ENCODE measurements at places on chromosomes 4 and X. TPM values are rescaled to one million over a fixed set of nuclear protein-coding genes. Genes with fewer than 3 reads are reported as not detected.
A peak's percentile ranks its signal among the peaks of the same experiment; 100 is the strongest.

The MAGEA4 gene
- total RNA-seq = not detected

The CT45A7 gene
- not detected for total RNA-seq

The IBSP gene
- total RNA-seq = not detected

The LRCH2 gene
- 0.44 TPM for total RNA-seq

The CXorf49 gene
- total RNA-seq = not detected

The LAMP2 gene
- total RNA-seq = 67.0 TPM

DNA sequence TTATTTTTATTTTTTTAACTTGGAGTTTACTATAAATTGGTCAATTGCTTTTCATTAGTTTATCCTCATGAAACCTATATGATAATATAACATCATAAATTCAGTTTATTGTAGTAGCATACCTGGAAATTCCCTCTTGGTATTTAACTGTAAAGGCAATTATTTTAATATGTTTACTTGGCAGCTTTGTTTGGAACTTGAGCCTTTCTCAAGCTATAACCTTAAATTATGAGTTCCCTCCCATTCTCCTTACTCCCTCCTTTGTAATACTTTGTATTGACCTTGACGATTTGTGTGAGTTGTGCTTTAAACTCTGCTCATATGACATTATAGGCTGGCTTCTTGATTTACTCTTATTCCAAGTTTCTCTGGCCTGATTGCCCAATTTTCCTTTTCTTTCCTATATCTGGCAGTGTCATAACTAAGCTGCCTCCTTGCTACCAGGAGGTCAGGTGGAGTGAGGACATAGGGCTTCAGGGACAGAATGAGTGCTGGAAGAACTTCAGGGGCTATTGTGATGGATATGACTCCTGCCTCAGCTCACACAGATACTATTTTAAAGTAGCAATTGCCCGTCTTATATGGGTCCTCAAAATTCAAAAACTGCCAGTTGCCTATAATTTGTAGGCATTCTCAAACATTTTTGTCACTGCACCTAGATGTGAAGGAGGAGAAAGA is 77.7 kb downstream of the RAP1GDS1 start:
- H3K27me3 ChIP-seq = no peaks in the 10 kb centered on the region
- H3K4me1 ChIP-seq = peaks cover 8% of the 10 kb centered on the region
- no peak for DNase-seq
- H3K4me3 ChIP-seq = no peak overlapping the region
- peaks cover 6% of the 10 kb centered on the region for H3K36me3 ChIP-seq

DNA sequence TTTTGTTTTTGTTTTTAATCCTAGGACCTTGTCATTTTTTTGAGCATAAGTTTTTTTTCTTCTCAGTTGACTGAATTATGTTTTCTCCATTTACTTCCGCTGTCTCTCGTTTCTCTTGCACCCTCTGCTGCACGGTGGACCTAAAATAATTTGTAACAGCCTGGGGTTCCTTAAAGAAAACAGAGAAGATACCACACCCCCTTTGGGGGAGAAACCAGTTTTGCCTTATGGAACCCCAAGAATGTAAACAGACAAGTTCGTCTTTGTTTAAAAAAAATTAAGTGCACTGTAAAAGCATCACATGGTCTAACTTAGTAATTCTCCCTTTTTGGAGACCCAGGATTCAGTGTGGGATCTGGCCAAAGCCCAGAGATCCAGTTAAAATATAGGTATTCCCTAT is 32.8 kb upstream of the MAGEA4 start:
- DNase-seq = no peak
- no peak overlapping the region for H3K27ac ChIP-seq
- H3K36me3 ChIP-seq = no peaks in the 10 kb centered on the region
- H3K4me1 ChIP-seq = no peaks in the 10 kb centered on the region
- H3K27me3 ChIP-seq = no peaks in the 10 kb centered on the region

DNA sequence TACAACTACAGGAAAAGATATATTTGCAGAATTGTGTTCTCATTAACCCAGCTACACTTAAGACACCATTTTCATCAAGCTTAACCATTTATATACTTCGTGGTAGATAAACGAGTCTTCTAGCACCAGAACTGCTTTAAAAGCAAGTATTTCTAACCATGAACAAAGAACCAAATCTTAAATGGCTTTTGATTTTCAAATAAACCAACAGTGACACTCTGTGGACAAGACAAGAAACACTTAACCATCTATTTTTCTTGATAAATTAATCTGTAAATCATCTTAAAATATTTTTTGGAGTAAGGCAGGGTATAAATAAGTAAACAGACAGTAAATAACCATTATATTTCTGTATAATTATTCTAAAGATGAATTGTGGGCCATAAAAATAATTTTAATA is 10.2 kb downstream of the BEND2 start:
- H3K27me3 ChIP-seq = no peaks in the 10 kb centered on the region
- H3K4me3 ChIP-seq = no peak overlapping the region
- H3K4me1 ChIP-seq = no peaks in the 10 kb centered on the region
- DNase-seq = no peak

- H3K27ac ChIP-seq = no peak overlapping the region
- H3K27me3 ChIP-seq = peaks cover 9% of the 10 kb centered on the region
- no peaks in the 10 kb centered on the region for H3K4me1 ChIP-seq
- H3K36me3 ChIP-seq = no peaks in the 10 kb centered on the region
These were observed 1418.4 kb downstream of the PCDH18 start for GRCh38 chr4:136113921-136114320.

GRCh38 chrX:118872102-118872566 is 48.5 kb downstream of the ZCCHC12 start:
- H3K27ac ChIP-seq = no peak overlapping the region
- peaks cover 2% of the 10 kb centered on the region for H3K27me3 ChIP-seq
- H3K4me3 ChIP-seq = no peak overlapping the region
- H3K4me1 ChIP-seq = no peaks in the 10 kb centered on the region
- no peaks in the 10 kb centered on the region for H3K36me3 ChIP-seq
- peak; percentile 11 for DNase-seq

GRCh38 chr4:182065255-182065654 is 177.9 kb upstream of the TENM3 start:
- H3K27me3 ChIP-seq = no peaks in the 10 kb centered on the region
- H3K36me3 ChIP-seq = no peaks in the 10 kb centered on the region
- no peak overlapping the region for H3K4me3 ChIP-seq
- DNase-seq = no peak

GRCh38 chr4:119034276-119035008 is 101.2 kb upstream of the MYOZ2 start:
- H3K27ac ChIP-seq = no peak overlapping the region
- no peaks in the 10 kb centered on the region for H3K4me1 ChIP-seq
- no peaks in the 10 kb centered on the region for H3K36me3 ChIP-seq
- no peaks in the 10 kb centered on the region for H3K27me3 ChIP-seq
- no peak overlapping the region for H3K4me3 ChIP-seq

- no peaks in the 10 kb centered on the region for H3K27me3 ChIP-seq
- H3K4me3 ChIP-seq = no peak overlapping the region
- H3K27ac ChIP-seq = no peak overlapping the region
- no peaks in the 10 kb centered on the region for H3K4me1 ChIP-seq
These were observed 5.6 kb upstream of the THOC2 start for GRCh38 chrX:123738378-123738940.

- H3K4me3 ChIP-seq = no peak overlapping the region
- no peaks in the 10 kb centered on the region for H3K27me3 ChIP-seq
- H3K4me1 ChIP-seq = peaks cover 19% of the 10 kb centered on the region
- peaks cover 7% of the 10 kb centered on the region for H3K36me3 ChIP-seq
- H3K27ac ChIP-seq = peak overlapping the region; percentile 53
These were observed 108.8 kb upstream of the BMP2K start for GRCh38 chr4:78667325-78667724.

DNA sequence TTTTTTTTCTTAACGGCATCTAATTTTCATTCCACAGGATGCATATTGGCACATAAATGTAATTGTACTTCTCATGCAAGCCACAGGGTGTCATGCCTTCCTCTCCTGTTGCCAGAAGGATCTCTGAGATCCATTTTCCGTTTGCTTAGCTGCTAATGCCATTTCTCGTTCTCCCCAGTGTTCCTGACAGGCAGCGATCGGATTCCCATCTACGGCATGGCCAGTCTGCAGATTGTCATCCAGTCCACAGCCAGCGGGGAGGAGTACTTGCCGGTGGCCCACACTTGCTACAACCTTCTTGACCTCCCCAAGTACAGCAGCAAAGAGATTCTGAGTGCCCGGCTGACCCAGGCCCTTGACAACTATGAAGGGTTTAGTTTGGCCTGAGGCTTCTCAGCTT is 8.9 kb upstream of the NAP1L5 start:
- H3K27me3 ChIP-seq = no peaks in the 10 kb centered on the region
- H3K36me3 ChIP-seq = peaks cover 41% of the 10 kb centered on the region
- H3K4me1 ChIP-seq = peaks cover 5% of the 10 kb centered on the region
- DNase-seq = peak; percentile 17
- H3K4me3 ChIP-seq = no peak overlapping the region
- H3K27ac ChIP-seq = no peak overlapping the region

DNA sequence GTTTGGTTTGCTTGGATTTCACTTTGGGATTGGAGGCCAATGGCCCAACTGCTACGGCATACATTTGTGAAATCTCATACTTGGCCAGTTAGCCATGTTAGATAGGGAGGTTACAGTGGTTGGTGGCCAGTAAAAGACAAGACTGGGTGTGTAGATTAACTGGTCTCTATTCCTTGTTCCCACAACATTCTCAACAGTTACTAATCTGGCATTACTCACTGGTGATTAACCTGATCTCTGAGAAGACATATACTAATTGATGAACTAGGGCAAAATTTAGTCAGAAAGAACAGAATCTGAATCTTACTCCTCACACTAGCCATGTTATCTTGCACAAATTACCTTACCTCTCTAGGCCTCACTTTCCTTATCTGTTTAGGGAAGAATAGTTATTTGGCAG is 33.4 kb downstream of the GATB start:
- DNase-seq = no peak
- H3K4me3 ChIP-seq = no peak overlapping the region
- no peak overlapping the region for H3K27ac ChIP-seq
- H3K4me1 ChIP-seq = peaks cover 23% of the 10 kb centered on the region

DNA sequence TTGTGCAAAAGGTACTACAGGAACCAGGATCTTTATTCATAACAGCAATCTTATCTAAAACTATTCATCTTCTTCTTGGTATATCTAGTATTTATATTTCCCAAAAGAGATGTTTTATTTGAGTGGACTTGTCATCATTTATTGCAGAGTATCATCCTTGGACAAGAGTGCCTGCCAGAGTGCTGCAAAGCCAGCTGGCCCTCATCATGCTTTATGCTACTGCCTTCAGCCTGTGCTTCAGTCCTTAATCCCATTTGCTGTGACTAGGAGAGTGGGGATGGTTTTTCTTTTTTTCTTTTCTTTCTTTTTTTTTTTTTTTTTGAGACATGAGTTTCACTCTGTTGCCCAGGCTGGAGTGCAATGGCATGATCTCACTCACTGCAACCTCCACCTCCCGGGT is 33.5 kb upstream of the ELF2 start:
- H3K36me3 ChIP-seq = peaks cover 6% of the 10 kb centered on the region
- DNase-seq = no peak
- H3K4me3 ChIP-seq = no peak overlapping the region
- H3K27me3 ChIP-seq = no peaks in the 10 kb centered on the region
- peaks cover 12% of the 10 kb centered on the region for H3K4me1 ChIP-seq

- no peak for DNase-seq
- H3K27me3 ChIP-seq = peaks cover 45% of the 10 kb centered on the region
- no peaks in the 10 kb centered on the region for H3K4me1 ChIP-seq
- H3K27ac ChIP-seq = no peak overlapping the region
- H3K36me3 ChIP-seq = no peaks in the 10 kb centered on the region
These were observed 83.5 kb upstream of the PLAC1 start for GRCh38 chrX:134741746-134742145.

- H3K27ac ChIP-seq = no peak overlapping the region
- no peaks in the 10 kb centered on the region for H3K27me3 ChIP-seq
- no peaks in the 10 kb centered on the region for H3K4me1 ChIP-seq
- H3K4me3 ChIP-seq = no peak overlapping the region
- no peak for DNase-seq
These were observed 232.2 kb downstream of the TMA16 start for GRCh38 chr4:163726641-163727040.

GRCh38 chrX:151391722-151392121 is 5.3 kb upstream of the VMA21 start:
- no peaks in the 10 kb centered on the region for H3K27me3 ChIP-seq
- no peak overlapping the region for H3K27ac ChIP-seq
- peaks cover 4% of the 10 kb centered on the region for H3K36me3 ChIP-seq
- no peak overlapping the region for H3K4me3 ChIP-seq
- no peaks in the 10 kb centered on the region for H3K4me1 ChIP-seq

GRCh38 chr4:128006592-128006991 is 41.4 kb downstream of the ABHD18 start:
- peaks cover 27% of the 10 kb centered on the region for H3K36me3 ChIP-seq
- peak; percentile 63 for DNase-seq
- no peaks in the 10 kb centered on the region for H3K27me3 ChIP-seq
- peak overlapping the region; percentile 11 for H3K27ac ChIP-seq
- peaks cover 6% of the 10 kb centered on the region for H3K4me1 ChIP-seq

All from MCF 10A (cell line).